Mesenchymal stem cell (in vitro differentiated cells and primary cell): ENCODE measurements at places on chromosomes 3 and 15.

DNA sequence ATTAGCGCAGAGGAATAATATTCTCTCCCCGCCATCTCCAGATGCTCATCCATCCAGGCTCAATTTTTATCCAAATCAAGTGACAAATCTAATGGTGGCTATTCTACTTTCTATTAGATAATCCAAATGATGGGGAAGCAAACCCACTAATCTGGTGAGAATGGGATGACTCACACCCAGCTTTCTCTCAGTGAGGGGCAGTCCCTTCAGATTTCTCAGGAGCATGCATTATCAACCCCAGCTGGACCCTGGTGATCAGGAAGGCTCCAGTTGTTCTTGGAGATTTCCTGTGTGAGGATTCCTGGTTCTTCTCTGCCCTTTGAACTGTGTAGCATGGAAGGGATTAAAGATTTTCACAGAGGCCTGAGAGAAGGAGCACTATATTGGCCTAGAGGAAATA is 358.0 kb downstream of the WDR72 start:
- no peak for DNase-seq
- no peak overlapping the region for H3K27ac ChIP-seq
- no peaks in the 10 kb centered on the region for H3K4me1 ChIP-seq
- H3K4me3 ChIP-seq: no peak overlapping the region
- H3K36me3 ChIP-seq: no peaks in the 10 kb centered on the region

- DNase-seq: no peak
- H3K27ac ChIP-seq: peak overlapping the region; percentile 85
These were observed 363 bp downstream of the MAGI1 start for GRCh38 chr3:66038384-66038725.

DNA sequence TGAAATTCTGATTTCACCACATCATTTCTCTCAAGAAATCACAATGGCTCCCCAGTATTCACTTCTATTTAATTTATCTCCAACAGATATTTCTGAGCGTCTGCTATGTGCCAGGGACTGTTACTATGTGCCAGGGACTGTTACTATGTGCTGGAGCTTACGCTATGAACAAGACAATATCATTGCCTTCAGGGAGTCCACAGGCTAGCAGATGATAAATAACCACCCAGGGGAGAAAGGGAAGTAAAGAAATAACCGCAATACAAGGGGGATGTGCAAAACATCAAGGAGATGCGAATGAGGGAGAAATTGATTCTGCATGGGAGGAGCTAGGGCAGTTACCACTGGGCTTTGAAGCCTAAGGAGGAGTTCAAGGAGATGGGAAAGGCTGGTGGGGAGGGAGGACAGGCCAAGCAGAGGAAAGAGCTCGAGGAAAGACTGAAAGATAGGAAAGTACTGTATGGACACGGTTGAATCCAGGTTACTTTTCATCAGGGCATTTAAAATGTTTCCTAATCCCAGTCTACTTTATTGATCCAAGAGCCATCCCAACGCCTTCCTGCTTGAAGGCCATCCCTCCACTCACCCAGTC is 2.5 kb downstream of the THSD4 start:
- peaks cover 7% of the 10 kb centered on the region for H3K4me1 ChIP-seq
- H3K27ac ChIP-seq: no peak overlapping the region
- H3K36me3 ChIP-seq: no peaks in the 10 kb centered on the region
- H3K27me3 ChIP-seq: no peaks in the 10 kb centered on the region
- no peak overlapping the region for H3K4me3 ChIP-seq
- DNase-seq: no peak

- no peaks in the 10 kb centered on the region for H3K4me1 ChIP-seq
- no peaks in the 10 kb centered on the region for H3K27me3 ChIP-seq
- H3K27ac ChIP-seq: no peak overlapping the region
- H3K36me3 ChIP-seq: no peaks in the 10 kb centered on the region
- no peak for DNase-seq
- no peak overlapping the region for H3K4me3 ChIP-seq
These were observed 173.2 kb downstream of the ALCAM start for GRCh38 chr3:105539897-105540296.

- peaks cover 48% of the 10 kb centered on the region for H3K4me1 ChIP-seq
- H3K27me3 ChIP-seq: peaks cover 2% of the 10 kb centered on the region
- no peak overlapping the region for H3K27ac ChIP-seq
- H3K36me3 ChIP-seq: no peaks in the 10 kb centered on the region
- H3K4me3 ChIP-seq: no peak overlapping the region
These were observed 63.5 kb upstream of the KLF13 start for GRCh38 chr15:31262901-31263671.

DNA sequence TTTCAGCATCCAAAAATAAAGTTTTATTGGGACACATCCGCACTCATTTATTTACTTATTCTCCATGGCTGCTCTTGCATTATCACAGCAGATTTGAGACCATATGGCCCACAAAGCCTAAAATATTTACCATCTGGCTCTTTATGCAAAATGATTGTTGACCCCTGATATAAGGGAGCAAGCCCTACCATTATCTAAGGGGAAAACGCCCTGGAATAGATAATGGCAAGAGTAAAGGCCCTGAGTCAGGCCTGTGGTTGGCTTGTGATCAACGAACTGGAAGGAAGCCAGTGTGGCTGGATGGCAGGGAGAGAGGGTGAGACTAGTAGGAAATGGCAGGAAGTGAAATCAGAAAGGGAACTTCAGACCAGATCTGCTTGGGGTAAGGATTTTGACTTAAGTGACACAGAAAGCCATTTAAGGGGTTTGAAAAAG is 24.6 kb upstream of the DMXL2 start:
- H3K27me3 ChIP-seq: peaks cover 4% of the 10 kb centered on the region
- H3K4me3 ChIP-seq: no peak overlapping the region
- H3K27ac ChIP-seq: no peak overlapping the region
- H3K4me1 ChIP-seq: no peaks in the 10 kb centered on the region
- peak; percentile 35 for DNase-seq

GRCh38 chr3:101011136-101011535 is 17.9 kb upstream of the ABI3BP start:
- no peak overlapping the region for H3K27ac ChIP-seq
- no peaks in the 10 kb centered on the region for H3K27me3 ChIP-seq
- no peaks in the 10 kb centered on the region for H3K36me3 ChIP-seq
- peak overlapping the region; percentile 58 for H3K4me3 ChIP-seq
- H3K4me1 ChIP-seq: no peaks in the 10 kb centered on the region
- DNase-seq: no peak

- peak overlapping the region; percentile 97 for H3K4me3 ChIP-seq
- peaks cover 8% of the 10 kb centered on the region for H3K4me1 ChIP-seq
- H3K36me3 ChIP-seq: peaks cover 43% of the 10 kb centered on the region
These were observed 21.9 kb downstream of the DHX30 start for GRCh38 chr3:47824541-47825473.
